ENCODE measurements at places on chromosomes 7 and 10.

DNA sequence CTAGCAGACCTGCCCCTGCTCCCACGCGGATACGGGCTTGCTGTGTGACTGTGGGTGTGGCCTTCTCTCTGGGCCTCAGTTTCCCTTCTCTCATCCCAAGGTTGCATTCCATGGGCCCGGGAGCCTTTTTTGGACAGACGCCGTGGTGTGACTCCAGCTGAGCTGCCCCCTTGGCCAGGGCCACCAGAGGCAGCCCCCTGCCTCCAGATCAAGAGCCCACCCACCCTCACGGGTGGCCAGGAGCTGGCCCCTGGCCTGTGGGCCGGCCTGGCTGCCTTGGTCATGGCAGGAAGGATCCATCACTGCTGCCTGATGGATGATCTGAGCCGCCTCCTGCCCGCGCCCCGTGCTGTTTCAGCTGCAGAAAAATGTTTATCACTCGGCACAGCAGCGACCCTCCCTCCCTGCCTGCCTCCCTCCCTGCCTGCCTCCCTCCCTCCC is 27.8 kb upstream of the ELFN1 start:
- no peak for DNase-seq

- no peak for DNase-seq
Observed at GRCh38 chr10:112535531-112535951, 88.5 kb downstream of the VTI1A start.

GRCh38 chr7:44377134-44377463 is 51.7 kb upstream of the CAMK2B start:
- no peak for DNase-seq

- no peak for DNase-seq
Observed at GRCh38 chr10:109972372-109973001, 35.3 kb upstream of the ADD3 start.

DNA sequence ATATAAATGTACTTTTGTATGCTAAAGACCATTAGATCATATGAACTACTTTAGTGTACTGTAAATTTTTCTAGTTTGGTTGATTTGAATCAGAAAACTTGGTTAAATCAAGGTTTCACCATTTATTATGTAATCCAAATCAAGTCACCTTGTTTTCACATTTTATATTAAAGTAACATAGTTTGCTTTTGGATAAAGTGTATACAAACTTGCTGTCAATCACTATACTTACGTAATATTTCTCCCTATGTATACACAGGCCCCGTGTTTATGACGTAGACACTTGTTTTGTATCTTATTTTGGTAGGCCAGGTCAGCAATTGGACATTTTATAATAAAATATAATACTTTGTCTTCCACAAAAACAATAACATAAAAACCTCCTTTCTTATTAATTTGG is 32.2 kb downstream of the NAMPT start:
- no peak for DNase-seq

- DNase-seq, result no peak
Observed at GRCh38 chr10:5840314-5841307, 27.4 kb upstream of the GDI2 start.

- no peak for DNase-seq
Observed at GRCh38 chr10:76282061-76283025, 850.9 kb downstream of the LRMDA start.

GRCh38 chr10:60570272-60570865 is 180.7 kb upstream of the ANK3 start:
- peak; percentile 54 for DNase-seq

DNA sequence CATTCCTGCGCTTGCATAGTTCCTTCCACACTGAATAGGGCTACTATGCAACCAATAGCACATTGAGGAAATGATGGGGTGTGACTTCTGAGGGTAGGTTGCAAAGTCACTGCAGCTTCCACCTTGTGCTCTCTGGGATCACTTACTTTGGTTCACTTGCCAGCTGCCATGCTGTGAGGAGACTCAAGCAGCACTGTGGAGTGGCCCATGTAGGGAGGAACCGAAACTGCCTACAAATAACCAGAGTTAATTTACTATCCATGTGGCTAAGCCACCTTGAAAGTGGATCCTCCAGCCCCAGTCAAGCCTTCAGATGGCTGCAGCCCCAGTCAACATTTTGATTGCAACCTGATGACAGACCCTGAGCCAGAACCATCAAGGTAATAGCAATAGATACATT is 64.3 kb downstream of the FAM204A start:
- DNase-seq, result no peak

- no peak for DNase-seq
Observed at GRCh38 chr10:131002031-131002861, 309.3 kb downstream of the TCERG1L start.

DNA sequence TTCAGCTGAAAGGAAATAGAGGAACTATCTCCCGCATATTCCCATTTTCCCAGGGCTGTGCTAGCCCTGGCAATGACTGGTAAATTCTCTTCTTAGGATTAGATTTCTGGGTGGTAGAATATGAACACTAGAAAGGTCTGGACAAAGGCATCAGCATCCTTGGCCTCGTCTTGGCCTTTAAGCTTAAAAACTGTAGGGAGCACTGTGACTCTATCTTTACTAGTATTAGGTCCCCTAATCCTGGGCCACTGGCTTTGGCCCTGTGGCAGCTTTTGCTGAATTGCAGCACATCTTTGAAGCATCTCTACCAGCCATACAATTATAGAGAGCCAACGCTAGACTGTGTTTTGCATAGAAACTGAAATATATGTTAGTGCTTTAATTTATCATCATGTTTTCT is 41.5 kb upstream of the EBLN1 start:
- peak; percentile 19 for DNase-seq

- DNase-seq, result peak; percentile 31
Observed at GRCh38 chr7:111855161-111855841, 293.0 kb upstream of the IMMP2L start.

GRCh38 chr10:111650088-111650487 is 533.5 kb downstream of the GPAM start:
- peak; percentile 4 for DNase-seq

- DNase-seq, result no peak
Observed at GRCh38 chr7:97771576-97771975, 39.7 kb downstream of the TAC1 start.

- peak; percentile 12 for DNase-seq
Observed at GRCh38 chr7:18357691-18358090, 137.9 kb upstream of the HDAC9 start.

- no peak for DNase-seq
Observed at GRCh38 chr7:81674431-81674830, 95.4 kb downstream of the HGF start.

DNA sequence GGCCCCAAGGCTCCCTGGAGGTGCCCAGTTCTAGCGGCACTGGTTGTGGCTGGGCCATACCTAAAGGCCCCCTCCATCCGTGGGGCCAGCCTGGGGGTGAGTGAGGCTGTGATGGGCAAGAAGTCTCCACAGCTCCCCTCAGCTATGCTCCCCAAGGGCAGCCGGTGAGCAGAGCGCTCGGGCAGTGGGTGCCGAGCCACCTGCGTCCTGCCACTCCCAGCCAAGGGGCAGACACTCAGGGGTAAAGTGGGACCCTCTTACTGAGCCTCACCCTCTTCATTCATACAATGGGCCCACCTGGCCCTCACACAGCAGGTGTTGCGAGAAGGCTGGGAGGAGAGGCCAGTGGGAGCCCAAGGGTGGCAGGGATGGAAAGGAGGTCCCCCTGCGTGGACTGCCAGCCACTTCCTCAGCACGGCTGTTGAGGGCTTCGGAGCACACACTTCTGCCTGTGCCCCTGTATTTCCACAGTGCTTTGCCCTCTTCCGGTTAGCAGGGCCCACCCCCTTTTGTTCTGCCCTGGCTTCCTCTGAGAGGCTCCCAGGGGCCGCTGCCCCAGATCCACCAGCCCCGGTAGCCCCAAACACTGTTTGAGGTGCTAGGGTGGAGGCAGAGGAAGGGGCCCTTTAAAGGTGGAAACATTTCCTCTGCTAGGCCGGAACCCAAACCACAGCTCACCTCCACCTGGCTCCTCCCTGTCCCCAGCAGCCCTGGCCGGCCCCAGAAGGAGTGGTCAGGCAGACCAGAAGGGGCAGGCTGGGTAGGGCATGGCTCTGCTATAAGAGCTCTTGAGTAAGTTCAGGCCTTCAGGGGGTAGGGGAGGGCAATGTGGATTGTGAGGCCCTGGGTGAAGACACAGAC is 16.4 kb upstream of the C10orf105 start:
- DNase-seq, result peak; percentile 62

DNA sequence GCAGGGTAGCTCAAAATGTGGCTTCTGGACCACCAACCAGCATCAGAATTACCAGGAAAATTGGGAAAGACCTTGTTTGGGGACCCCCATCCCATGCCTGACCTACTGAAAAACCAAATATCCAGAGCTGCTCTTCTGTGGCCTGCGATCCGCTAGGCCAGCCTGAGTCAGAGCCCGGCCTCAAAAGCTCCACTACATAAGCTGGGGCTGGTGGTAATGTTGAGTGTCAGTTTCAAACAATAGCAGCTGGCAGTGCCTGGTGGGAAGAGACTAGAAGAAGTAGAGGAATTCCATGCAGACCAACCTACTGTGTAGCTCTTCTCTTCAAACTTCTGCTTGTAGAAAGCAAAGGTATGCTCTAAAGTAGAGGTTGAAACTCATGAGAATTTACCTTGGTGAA is 52.0 kb downstream of the KLRG2 start:
- DNase-seq, result no peak

GRCh38 chr7:128347647-128348097 is 4.0 kb upstream of the RBM28 start:
- DNase-seq, result peak; percentile 60

- DNase-seq, result peak; percentile 42
Observed at GRCh38 chr10:110455446-110455845, 42.3 kb upstream of the DUSP5 start.

DNA sequence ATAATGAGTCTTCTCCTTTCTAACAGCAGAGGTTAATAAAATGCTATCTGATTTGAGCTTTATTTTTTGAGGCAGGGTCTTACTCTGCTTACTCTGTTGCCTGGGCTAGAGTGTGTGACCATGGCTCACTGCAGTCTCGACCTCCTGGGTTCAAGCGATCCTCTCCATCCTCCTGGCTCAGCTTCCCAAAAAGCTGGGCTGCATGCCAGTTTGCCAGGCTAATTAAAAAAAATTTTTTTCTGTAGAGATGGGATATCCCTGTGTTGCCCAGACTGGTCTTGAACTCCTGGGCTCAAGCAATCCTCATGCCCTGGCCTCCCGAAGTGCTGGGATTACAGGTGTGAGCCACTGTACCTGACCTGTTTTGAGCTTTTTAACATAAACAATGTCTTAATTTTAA is 56.7 kb downstream of the SCD start:
- no peak for DNase-seq

DNA sequence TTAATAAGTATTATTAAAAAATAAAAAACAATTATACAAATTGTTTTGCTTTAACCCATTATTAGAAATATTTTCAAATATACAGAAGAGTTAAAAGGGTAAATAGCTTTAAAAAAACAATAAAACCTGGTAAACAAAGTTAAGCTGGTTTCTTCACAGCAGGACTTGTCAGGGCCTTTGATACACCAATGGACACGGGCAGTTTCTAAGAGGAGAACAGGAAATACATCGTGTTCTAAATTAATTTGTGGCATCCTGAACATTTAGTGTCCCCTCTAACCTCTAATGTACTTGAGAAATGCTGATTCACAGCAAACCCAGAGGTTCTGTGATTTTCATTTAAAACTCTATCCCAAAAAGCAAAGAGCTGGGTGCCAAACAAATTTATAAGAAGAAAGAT is 80.8 kb downstream of the RAB11FIP2 start:
- no peak for DNase-seq

DNA sequence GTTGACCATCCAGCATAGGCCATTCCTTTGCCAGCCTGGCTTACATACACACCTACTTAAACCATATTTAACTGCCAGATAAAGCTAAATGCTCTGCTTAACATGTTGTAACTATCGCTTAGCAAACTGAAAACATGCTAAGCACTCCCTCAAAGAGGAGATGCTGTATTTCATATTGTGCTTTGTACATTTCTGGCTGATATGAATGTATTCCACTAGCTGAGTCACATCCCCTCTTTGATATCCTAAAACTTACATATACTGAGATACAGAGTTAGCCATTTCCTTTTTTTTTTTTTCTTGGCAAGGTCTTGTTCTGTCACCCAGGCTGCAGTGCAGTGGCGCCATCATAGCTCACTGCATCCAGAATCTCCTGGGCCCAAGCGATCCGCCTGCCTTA is 99.4 kb downstream of the TPST1 start:
- no peak for DNase-seq

GRCh38 chr7:151537818-151538561 is 18.3 kb upstream of the RHEB start:
- DNase-seq, result no peak

GRCh38 chr7:115106316-115106715 is 184.4 kb downstream of the MDFIC start:
- DNase-seq, result no peak

- peak; percentile 36 for DNase-seq
Observed at GRCh38 chr7:132049462-132050304, 493.3 kb upstream of the PODXL start.

GRCh38 chr10:116995648-116996047 is 9.3 kb downstream of the SHTN1 start:
- no peak for DNase-seq

DNA sequence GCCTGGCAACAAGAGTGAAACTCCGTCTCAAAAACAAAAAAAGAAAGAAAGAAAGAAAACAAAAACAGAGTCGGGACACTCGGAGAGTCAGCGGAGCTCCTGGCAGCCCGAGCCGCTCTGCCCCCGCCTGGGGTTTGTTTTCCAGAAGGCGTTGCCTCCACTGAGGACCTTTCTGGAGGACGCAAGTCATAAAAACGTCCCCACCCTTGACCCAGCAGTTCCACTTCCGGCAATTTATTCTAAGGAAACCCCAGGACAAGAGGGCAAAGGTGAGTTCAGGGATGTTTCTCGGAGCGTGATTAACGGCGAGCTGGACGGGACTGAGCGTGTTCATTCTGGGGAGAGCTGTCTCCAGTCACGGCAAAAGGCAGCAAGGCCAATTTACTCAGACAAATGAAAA is 27.0 kb upstream of the SUN1 start:
- no peak for DNase-seq

- no peak for DNase-seq
Observed at GRCh38 chr7:45888993-45889366, 692 bp downstream of the IGFBP1 start.
